Left kidney (tissue), 8 donors: ENCODE measurements at places on chromosomes 1 and 21. TPM values are rescaled to one million over a fixed set of nuclear protein-coding genes. Genes with fewer than 3 reads are reported as not detected.

- DNase-seq, result no peak
These were observed 25.3 kb upstream of the DPH5 start for GRCh38 chr1:101050869-101051268.

DNA sequence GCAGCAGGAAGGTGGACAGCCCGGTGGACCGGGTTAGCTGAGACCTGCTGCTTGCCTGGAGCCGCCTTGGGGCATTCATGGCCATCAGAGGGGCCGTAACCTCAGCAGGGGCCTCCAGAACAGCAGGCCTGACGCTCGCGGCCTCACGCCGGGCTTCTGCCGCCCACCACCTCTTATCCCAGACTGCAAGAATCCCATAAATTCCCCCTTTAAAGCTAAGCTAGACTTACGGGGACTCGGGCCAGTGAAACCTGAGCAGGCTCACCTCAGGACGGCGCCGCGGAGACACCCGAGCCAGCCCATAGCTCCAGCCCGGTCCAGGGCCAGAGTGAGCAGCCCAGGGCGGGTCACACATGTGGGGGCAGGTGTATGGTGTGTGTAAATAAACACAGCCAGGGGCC lies 132.3 kb downstream of the GLIS1 start:
- DNase-seq, result no peak

DNA sequence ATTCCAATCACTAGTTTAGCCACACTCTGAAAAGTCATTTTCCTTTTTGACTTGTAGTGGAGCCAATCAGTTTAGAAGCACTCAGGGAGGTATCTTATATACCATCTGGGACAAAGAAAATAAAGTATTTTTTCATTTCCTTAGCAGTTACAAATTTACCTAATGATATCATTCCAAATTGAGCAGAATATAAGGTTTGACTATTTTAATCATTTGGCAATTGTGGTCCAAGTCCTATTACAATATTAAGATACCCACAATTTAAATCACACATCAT lies 170.6 kb downstream of the LTN1 start:
- DNase-seq, result no peak

CRABP2 gene
- polyA plus RNA-seq, result 85.6 TPM

CRNN gene
- not detected for polyA plus RNA-seq

LAD1 gene
- 28.4 TPM for polyA plus RNA-seq
